NCI-H1436 treated with DMSO at 0.1 percent for 48 hours (cell line): ENCODE measurements at places on chromosomes 6 and 20.

GRCh38 chr6:160979061-160979708 is 12.4 kb upstream of the MAP3K4 start:
- DNase-seq = no peak

- no peak for DNase-seq
Observed at GRCh38 chr6:3222506-3223038, 4.9 kb downstream of the TUBB2B start.

DNA sequence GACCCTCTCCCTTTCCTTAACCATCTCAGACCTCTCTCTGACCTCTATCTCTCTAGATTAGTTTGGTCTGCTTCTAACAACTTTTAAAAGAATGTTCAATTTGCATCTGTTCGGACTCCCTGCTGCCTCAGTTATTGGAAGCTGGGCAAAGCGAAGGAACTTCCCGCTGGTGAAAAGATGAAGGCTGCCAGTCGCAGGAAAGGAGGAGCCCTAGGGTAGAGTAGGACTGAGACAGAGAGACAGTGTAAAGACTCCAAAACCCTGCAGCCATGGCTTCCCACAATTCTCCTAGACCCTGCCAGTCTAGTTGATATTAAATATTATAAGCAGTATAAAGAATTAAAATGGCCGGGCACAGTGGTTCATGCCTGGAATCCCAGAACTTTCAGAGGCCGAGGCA is 581.8 kb downstream of the EPM2A start:
- no peak for DNase-seq

- DNase-seq = no peak
Observed at GRCh38 chr6:143692696-143693095, 14.9 kb downstream of the PHACTR2 start.

- DNase-seq = no peak
Observed at GRCh38 chr6:100203400-100203799, 209.4 kb upstream of the MCHR2 start.

- no peak for DNase-seq
Observed at GRCh38 chr6:36720251-36721141, 22.9 kb downstream of the RAB44 start.

- no peak for DNase-seq
Observed at GRCh38 chr6:132964101-132964867, 149.9 kb downstream of the RPS12 start.

DNA sequence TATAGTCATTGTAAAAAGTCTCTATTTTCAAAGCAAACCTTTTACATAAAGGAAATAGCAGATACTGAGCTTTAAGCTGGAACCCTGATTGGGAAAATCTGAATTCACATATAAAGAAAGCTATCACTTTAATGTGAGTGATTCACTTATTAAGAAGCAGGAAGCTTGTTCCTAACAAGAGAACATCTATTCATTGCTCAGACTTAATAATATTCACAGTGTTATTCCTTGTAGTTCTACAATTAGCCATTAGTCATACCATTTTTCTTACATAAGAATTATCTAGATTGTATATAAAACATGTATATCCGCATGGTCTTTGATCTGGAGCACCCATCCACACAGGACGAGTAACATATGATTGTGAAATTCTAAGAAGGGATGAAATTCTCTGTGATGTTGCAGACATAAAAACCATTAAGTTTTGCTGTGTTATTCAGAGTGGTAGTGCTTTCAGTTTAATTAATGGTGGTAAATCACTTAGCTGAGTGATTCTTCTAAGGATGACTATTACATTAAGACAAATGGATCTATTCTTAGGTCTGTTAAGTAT is 71.1 kb upstream of the FOXQ1 start:
- no peak for DNase-seq

DNA sequence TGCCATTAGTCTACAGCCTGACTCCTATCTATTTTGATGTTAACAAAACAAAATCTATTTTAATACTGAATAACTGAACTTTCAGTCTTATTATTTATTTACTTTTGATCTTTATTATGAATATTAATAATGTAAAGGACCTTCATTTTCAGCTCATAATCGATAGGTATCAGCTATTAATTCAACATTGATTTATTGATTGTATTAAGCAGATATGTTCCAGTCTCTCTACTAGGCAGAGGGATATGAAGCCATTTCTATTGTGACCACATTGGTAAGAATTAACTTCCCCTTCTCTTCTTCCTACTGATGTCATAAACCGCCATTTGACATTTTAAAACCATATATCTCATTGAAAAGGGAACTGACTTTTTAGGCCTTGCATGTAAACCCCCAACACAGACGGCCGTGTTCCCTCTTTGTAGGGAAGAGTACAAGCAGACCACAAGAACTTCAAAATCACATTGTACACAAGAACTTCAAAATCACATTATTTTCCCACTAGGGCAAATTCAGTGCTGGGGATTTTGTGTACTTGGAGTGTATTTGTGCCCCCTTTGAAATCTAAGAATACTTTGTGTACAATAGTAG is 69.5 kb upstream of the FABP7 start:
- DNase-seq = no peak

DNA sequence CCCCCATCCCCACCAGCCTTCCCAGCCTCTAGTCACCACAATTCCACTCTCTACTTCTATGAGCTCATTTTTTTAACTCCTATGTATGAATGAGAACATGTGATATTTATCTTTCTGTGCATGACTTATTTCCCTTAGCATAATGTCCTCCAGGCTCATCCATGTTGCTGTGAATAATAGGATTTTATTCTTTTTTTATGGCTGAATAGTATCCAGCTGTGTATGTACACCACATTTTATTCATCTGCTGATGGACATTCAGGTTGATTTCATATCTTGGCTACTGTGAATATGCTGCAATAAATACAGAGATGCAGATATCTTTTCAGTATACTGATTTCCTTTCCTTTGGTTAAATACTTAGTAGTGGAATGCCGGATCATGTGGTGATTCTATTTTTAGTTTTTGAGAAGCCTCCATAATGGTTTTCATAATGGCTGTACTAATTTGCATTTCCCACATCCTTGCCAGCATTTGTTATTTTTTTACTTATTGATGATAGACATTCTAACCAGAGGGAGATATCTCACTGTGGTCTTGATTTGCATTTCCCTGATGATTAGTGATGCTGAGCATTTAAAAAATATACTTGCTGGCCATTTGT is 194.9 kb downstream of the PACRG start:
- DNase-seq = no peak

GRCh38 chr20:14489544-14489943 is 152.1 kb upstream of the FLRT3 start:
- no peak for DNase-seq

DNA sequence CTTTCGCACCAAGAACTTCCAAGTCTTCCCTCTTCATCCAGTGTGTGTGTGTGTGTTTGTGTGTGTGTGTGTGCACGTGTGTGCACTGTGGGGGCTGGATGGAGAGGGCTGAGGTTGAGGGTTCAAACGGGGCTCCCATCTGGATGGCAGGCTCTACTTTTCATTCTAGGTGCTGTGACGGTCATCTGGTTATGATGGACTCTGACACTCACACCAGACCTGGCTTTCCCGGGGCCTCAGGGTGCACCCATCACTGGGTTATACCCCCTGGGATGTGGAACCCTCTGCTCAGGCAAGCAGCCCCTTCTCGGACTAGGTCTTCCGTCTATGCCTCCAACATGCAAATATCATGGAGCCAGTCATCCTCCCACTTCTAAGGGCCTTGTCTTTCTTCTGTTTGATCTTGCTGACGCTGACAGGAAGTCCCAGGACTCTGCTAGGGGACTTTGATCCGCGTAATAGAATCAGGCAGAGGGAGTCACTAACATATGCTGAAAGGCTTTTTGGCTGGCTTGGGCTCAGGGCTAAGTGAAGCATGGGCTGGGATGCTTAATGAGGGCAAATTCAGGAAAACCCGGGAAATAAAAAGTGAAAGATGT is 313.6 kb downstream of the CDC5L start:
- no peak for DNase-seq

DNA sequence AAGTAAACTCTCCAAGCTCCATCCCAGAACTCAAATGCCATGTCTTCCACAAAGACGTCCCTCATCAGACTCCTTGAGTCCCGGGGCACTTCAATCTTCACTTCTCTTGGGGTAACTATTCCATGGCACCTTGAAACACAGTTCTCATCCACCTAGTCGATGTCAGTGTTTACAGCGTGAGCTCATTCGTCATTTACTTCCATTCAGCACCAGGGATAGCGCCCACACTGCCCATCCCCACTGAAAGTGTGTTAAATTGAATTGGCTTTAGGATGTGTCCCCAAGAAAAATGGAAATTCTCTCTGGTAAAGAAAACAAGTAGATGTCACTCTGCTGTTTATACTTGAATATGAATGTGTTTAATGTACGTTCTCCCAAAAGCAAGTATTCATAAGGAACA is 31.3 kb downstream of the KCNK15 start:
- no peak for DNase-seq

GRCh38 chr6:3322366-3322890 is 63.7 kb downstream of the PSMG4 start:
- DNase-seq = no peak

GRCh38 chr6:25714765-25715164 is 39.8 kb upstream of the SLC17A4 start:
- no peak for DNase-seq

- DNase-seq = no peak
Observed at GRCh38 chr6:136860043-136860442, 37.7 kb downstream of the PEX7 start.

- DNase-seq = no peak
Observed at GRCh38 chr20:63733117-63733516, 3.3 kb upstream of the LIME1 start.

- no peak for DNase-seq
Observed at GRCh38 chr6:63940056-63940455, 304.5 kb downstream of the PHF3 start.

DNA sequence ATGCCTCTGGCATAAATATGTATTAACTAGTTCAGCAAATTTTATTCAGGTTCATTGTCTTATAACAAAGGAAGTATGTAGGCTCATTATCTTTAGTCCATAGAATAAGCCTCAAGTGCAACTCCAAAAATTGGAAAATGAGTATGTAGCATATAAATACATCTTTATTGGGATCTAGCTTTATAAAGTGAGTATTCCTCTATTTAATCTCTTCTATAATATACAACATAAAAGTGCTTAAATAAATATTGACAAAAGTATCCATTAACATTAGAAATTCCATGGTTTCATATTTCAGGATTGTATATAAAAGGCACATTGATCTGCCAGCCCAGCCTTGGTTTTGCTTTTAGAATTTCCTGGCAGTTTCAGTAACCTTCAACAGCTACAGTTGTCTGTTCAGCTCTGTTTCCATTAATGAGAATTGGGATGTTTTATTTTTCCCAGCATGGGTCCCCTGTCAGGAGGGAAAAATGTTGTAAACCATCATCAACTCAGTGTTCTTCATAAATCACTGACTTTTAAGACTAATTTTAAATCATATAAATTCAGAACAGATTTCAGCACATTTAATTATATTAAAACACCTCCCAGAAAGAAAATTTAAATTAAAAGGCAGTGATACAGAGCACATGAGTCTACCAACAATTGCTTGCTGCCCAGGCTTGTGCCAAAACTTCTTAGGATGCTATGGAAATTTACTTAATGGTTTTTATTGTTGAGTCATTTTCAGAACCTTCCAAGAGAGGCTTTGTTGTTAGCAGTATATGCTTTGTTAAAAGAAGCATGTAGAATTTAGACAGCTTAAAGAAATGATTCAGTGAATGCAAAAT is 119.7 kb downstream of the ADGRG6 start:
- no peak for DNase-seq

DNA sequence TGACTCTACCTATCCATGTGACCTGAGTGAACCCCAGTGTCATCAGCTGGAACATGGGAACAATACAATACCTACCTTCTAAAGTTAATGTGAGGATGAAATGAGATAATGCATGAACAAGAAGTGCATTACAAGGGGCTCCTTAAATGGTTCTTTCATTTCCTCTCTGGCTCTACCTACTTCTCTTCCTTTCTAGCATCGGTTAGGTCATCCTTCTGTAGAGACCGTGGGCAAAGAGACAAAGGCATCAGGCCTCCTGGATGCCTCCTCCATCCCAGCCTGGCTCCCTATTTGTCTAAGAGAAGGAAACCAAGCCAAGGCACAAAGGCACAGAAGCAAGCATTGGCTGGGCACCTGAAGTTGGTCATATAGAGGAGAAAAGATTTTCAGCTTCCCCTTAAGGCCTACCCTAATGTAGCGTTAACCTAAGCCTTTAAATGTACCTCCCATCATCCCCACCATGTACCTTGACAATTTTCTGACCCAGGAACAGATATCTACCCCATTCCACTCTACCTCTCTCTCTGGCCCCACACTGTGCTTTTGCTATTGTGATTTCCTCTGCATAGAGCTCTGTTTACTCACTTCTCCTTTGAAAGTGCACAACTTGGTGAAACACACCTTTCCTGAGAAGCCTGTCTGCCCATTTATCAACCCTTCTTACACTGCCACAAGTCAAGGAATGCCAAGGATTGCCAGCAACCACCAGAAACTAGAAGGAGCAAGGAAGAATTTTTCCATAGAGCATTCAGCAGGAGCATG is 86.6 kb downstream of the GCLC start:
- no peak for DNase-seq

DNA sequence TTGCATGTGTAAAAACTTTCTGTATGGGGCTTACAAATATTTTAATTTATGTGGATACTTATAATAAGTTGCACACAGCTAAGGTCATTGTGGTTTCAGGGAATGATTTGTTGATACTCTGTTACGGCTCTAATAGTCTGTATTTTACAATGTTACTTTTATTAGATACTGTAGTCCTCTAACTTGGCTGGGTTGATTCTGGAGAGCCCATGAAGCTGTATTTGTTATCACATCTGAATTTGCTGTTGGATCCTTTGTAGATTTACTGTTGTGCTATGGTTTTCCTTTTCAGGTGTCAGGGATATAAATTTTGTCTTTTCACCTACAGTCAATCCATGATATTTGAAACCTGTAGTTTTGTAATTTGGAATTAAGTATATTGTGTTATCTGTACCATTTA is 161.0 kb downstream of the ARID1B start:
- no peak for DNase-seq

DNA sequence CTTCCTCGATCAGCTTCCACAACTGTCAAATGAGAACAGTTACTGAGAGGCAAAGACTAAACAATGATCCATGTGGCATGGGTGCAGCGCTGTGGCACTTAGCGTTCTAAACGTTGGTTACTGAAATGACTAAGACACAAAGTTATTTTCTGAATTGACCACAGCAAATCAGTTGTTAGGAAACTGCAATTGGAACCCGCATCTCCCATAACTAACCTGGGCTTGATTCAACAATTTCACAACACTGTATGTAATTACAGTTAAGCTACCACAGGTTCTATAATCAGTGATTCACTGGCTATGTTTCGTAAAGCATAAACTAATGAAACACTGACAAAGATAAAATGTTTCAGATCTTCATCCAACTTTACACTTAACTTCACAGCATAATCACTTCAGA is 12.5 kb downstream of the WDR27 start:
- no peak for DNase-seq
